ENCODE measurements at places on chromosomes 7 and 10.
A peak's percentile ranks its signal among the peaks of the same experiment; 100 is the strongest.

DNA sequence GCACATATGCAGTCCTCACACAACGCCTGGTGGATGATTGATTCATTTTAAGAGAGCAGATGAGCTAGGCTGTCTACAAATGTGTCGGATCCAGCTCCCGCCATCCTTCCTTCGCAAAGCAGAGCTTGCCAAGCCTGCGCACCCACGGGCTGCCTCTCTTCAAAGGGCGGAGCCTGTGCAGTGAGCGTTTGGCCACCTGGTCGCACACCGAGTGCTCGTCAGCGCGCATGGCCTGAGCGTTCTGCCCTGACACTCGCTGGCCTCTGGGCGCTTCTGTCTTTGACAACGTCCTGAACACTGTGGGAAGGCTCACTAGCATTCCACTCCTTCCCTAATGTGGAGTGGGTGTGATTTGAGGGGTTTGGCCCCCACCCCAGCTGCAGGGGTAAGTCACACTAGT is 47.1 kb upstream of the TMEM72 start:
- DNase-seq: no peak

GRCh38 chr7:55100544-55101327 is 81.9 kb downstream of the EGFR start:
- no peak for DNase-seq

- no peak for DNase-seq
Observed at GRCh38 chr7:115299397-115300037, 377.6 kb downstream of the MDFIC start.

- DNase-seq: no peak
Observed at GRCh38 chr10:92829042-92829785, 19.1 kb upstream of the EXOC6 start.

GRCh38 chr10:73493781-73494180 is 2.0 kb downstream of the PPP3CB start:
- DNase-seq: peak; percentile 36

DNA sequence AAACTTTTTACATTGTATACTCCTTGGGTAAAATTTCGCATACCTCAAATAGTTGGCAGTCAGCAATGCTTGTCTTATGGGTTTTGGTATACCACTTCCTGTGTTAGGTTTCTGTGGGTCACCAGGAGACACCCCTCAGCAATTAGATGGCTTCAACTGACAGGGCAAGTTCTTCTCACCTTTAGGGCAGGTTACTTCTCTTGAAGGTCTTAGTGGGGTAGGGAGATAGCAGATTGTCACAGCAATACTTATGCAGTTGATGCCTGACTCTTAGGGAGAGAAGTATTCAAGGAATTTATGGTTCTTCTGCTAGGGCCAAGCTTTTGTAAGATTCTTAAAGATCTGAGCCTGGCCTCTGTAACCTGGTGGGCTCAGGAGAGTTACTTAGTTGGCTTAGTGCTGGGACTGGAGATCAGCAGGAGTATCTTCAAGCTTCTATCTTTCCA is 42.9 kb downstream of the MKLN1 start:
- DNase-seq: peak; percentile 68

- DNase-seq: no peak
Observed at GRCh38 chr7:18175801-18176450, 148.3 kb upstream of the PRPS1L1 start.

- DNase-seq: no peak
Observed at GRCh38 chr7:121391686-121392085, 4.4 kb downstream of the FAM3C start.

- DNase-seq: no peak
Observed at GRCh38 chr10:82914655-82915136, 1039.7 kb downstream of the NRG3 start.

DNA sequence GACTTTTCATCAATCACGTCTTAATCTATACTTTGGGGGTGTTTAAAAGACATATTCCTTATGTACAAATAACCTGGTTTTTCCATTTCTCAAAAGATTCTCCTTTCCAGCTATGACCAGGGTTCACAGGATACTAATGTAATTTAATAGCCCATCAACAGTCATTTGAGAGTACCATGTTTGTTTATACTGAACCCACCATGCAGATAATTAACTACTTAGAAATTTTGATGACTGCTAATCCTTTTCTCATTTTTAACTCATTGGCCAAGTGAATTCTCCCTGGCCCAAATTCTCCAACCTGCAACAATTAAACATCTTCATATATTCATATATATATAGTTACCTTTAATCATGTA is 28.8 kb upstream of the KMT2E start:
- no peak for DNase-seq

GRCh38 chr7:117113871-117114270 is 160.6 kb downstream of the ST7 start:
- DNase-seq: no peak

GRCh38 chr10:30583778-30584415 is 45.7 kb downstream of the LYZL2 start:
- peak; percentile 27 for DNase-seq

DNA sequence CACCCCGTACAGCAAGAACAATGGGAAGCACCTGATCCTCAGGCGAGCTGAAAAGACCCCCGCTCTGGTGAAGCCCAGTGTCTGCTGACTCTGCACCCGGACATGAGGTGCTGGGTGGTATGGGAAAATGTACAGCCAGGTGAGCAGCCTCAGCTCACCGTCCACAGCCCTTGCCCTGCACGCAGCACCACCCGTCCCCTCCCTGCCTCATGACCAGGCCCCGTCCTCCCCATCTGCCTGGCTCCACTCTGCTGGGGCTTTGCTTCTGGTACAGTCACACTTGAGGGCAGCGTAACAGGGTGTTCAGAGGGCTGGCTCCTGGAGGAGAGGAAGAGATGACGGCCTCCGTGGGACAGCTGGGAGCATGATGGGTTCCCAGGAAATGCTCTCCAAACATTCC is 49.1 kb downstream of the NCAPG2 start:
- DNase-seq: no peak

DNA sequence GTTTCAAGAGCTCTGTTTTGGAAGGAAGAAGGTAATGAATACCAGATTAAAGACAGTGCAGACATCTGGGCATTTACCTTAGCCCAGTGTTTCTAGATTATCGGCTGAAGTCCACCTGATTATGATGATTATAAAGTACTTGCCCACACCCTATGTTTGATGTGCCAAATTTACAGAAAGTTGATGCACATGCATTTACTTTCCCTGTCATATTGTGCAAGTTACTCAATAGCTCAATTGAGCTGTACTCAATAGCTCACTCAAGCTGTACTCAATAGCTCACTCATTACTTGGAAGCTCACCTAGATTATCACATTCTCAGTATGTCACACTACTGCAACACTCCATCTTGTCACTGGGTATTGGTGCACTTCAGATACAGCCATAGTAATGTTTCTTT is 13.5 kb downstream of the MGAM start:
- no peak for DNase-seq

- DNase-seq: no peak
Observed at GRCh38 chr7:140489026-140489359, 9.7 kb upstream of the MKRN1 start.

DNA sequence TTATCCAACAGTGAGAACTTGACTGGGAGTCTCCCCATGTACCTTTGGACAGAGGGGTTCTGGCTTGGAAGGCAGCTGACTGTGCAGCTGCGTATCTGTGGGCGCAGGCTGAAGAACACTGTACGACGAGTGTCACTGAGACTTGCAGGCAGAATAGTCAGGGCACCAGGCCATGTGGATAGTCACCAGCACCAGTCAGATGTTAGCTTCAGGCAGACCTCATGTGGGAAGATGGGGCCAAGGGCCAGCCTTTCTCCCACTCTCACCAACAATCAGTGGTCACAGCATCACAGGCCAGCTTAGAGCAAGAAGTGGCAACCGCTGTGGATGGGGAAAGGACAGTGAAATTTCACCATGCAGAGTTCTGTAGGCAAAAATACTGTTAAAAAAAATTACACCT is 43.4 kb upstream of the GJD4 start:
- no peak for DNase-seq

DNA sequence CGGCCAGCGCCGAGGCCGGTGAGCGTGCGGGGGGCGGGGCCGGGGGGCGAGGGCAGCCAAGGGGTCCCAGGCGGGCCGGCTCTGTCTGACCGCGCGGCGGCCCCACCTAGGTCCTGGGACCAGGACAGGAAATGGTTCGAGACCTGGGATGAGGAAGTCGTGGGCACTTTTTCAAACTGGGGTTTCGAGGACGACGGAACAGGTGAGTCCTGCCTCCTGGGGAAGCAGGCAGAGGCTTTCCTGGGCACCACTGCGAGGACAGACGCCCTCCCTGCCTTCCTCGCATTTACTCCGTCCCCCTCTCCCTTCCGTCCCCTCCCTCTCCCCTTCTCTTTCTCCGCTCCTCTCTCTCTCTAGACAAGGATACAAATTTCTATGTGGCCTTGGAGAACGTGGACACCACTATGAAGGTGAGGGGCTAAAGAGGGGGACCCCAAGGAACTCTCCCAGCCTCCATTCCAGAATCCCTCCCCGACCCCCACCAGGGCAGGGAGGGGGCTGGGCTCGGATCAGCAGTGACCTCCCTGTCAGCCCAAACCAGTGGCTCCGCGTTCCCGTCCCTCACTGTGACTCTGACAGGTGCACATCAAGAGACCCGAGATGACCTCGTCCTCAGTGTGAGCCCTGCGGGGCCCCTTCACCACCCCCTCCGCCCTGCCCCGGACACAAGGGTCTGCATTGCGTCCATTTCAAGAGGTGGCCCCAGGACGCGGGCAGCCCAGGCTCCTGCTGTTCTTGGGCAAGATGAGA is 2.6 kb upstream of the MUC12 start:
- no peak for DNase-seq

- DNase-seq: no peak
Observed at GRCh38 chr10:102781921-102782557, 38.3 kb downstream of the WBP1L start.

DNA sequence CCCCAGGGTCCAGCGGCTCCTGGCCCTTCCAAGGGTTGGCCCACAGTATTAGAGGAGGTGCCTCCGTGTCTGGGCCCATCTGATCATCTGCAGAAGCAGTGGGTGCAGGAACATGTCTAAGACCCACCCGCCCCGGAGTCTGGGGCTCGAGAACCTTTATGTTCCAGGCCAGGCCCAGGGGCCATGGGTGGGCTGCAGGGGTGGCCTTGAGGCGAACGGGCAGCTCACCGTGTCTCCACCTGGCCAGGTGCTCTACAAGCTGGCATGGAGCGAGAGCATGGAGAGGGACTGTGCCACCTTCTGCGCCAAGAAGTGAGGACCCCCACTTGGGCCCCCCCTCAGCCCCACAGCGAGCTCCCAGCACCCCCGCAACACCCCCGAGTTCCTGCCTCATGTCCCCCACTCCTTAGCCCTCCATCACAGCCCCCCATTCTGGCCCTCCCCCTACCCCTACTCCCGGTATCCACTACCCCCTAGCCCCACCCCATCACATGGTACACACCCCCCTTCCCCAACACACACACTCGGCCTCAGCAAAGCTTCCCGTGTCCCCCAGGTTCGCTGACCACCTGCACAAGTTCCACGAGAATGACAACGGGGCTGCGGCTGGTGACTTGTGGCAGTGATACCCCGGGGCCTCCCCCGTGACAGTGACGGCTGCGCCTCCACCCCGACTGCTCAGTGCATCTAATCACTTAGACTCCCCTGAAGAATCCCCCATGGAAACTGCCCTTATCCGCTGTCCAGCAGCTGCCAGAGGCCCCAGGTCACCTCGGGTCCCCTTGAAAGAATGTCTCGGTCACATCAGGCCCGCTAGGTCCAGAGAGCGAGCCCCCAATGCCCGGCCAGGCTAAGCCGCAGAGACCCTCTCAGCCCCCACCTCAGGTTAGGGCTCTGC is 4.0 kb upstream of the SH2B2 start:
- no peak for DNase-seq

DNA sequence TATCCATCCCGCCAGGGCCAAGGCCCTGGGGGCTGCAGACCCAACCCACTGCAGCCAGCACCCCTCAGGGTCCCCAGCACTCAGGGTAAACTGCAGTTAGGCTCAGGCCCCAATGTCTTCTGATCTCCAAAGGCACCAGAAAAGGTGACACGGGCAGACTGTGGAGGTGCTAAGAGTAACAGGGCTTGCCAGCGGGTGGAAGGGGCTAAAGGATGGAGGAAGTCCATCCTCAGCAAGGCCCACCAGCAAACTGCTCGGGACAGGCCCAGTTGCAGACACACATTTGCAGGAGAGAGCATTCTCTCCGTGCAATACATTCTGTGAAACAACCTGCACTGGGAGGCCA is 95.6 kb upstream of the DDC start:
- no peak for DNase-seq

DNA sequence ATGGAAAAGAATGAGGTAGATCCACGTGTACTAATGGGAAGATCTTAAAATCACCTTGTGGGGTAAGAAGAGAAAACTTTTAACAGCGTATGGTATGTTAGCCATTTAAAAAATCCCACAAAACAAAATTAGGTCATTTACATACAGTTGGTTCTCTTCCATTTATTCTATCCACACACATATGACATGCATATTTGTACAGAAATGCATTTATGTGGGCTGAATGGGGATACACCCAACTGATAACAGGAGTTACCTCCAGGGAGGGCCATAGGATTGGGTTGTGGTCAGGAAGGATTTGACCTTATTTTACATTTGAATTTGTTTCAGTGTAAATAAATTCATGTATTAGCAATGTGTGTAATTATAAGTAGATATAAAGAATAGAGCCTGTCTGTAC is 71.5 kb downstream of the MCMBP start:
- no peak for DNase-seq

- DNase-seq: peak; percentile 8
Observed at GRCh38 chr7:25215694-25216335, 12.5 kb downstream of the NPVF start.

GRCh38 chr7:148670374-148670773 is 28.3 kb upstream of the CUL1 start:
- DNase-seq: no peak

DNA sequence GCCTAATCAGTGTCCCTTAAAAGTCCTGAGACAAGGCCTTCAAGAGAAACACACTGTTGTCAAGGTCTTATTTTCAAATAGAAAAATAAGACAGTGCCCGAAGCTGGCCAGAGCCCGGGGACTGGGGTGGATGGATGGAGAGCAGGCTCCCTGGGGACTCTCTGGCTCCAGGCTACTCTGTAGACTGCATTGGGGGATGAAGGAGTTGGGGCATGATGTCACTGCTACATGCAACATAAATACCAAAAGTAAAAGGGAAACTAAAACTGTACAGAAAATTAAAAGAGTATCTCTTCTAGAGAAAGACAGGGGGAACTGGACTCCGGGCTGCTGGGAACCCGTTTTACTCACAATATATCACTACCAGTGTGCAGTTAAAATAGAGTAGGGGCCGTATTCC is 629.8 kb downstream of the KCNMA1 start:
- DNase-seq: no peak

DNA sequence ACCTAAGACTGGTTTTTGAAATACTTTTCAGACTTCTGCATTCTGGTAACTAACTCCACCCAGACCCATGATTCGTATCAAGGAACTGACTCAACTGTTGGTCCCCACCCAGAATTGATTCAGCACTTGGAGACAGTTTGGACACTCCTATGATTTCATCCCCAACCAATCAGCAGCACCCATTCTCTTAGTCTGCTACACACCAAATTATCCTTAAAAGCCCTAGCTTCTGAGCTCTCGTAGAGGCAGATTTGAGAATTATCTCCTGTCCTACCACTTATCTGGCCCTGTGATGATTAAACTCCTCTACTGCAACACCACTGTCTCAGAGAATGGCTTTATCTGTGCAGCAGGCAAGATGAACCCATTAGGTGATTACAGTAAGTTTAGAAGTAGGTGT is 7.7 kb upstream of the GSTO1 start:
- no peak for DNase-seq

- no peak for DNase-seq
Observed at GRCh38 chr7:6169805-6170520, 102.5 kb downstream of the CYTH3 start.

GRCh38 chr7:17097668-17098297 is 200.7 kb upstream of the AHR start:
- no peak for DNase-seq

Measured in SW 1271 (cell line).